ENCODE measurements at places on chromosomes 3 and 15. TPM values are rescaled to one million over a fixed set of nuclear protein-coding genes. Genes with fewer than 3 reads are reported as not detected.

DNA sequence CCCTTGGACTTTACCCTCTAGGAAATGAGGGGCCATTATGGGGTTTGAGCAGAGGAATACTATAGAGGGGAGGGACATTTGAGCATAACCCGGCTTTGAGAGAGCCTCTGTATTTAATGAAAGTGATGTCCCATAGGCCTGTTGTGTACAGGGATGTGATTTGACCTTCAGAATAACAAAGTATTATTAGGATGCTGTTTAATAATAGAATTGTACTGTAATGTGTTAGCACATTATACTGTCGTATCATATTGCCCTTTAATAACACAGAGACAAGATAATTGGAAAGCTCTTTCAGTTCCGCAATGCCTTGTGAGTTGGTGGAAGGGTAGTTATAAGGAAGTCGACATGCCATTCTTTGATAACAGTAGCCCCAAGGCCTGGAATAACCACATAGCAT lies 328.3 kb downstream of the RYR3 start:
- DNase-seq, result no peak

GRCh38 chr3:18215639-18216038 lies 209.5 kb downstream of the SATB1 start:
- no peak for DNase-seq

DNA sequence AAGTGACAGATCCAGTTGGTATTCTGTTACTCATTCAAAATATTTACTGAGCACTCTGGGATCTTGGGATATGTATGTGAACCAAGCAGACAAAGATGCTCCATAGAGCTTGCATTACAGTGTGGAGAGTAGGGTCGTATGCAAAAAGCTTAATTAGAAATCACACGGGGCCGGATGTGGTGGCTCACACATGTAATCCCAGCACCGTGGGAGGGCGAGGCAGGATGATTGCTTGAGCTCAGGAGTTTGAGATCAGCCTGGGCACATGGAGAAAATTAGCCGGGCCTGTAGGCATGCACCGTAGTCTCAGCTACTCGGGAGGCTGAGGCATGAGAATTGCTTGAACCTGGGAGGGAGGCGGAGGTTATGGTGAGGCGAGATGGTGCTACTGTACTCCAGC lies 68.7 kb upstream of the MB21D2 start:
- peak; percentile 52 for DNase-seq

GRCh38 chr15:79206940-79207339 lies 75.6 kb upstream of the ANKRD34C start:
- no peak for DNase-seq

GRCh38 chr3:164155400-164155799 lies 922.9 kb downstream of the SI start:
- DNase-seq, result no peak

GRCh38 chr15:28899061-28899738 lies 13.4 kb downstream of the APBA2 start:
- no peak for DNase-seq

- DNase-seq, result no peak
Measured at GRCh38 chr3:107627962-107628542, 105.3 kb downstream of the BBX start.

GRCh38 chr3:25604107-25604805 lies 60.5 kb downstream of the TOP2B start:
- DNase-seq, result no peak

- no peak for DNase-seq
Measured at GRCh38 chr3:96865605-96866004, 51.2 kb downstream of the EPHA6 start.

DNA sequence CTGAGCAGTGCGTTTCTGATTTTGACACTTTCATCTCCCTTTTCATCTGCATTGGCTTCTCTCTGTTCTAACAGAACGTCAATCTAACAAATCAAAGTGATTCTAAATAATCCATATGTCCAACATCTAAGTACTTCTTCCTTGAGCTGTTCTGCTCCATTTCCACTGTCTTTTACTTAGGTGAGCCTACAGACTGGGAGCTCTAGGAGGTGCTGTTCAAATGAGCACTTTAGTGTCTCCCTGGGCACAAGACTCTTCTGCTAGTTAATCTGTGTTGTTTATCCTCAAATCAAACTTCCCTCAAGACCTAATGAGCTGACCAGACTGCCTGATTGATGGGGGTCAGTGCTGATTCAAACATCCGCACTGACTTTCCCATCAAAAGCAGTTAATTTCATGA lies 408.1 kb downstream of the WDR72 start:
- DNase-seq, result no peak

GRCh38 chr3:20914310-20914709 lies 728.3 kb upstream of the SGO1 start:
- DNase-seq, result no peak

DNA sequence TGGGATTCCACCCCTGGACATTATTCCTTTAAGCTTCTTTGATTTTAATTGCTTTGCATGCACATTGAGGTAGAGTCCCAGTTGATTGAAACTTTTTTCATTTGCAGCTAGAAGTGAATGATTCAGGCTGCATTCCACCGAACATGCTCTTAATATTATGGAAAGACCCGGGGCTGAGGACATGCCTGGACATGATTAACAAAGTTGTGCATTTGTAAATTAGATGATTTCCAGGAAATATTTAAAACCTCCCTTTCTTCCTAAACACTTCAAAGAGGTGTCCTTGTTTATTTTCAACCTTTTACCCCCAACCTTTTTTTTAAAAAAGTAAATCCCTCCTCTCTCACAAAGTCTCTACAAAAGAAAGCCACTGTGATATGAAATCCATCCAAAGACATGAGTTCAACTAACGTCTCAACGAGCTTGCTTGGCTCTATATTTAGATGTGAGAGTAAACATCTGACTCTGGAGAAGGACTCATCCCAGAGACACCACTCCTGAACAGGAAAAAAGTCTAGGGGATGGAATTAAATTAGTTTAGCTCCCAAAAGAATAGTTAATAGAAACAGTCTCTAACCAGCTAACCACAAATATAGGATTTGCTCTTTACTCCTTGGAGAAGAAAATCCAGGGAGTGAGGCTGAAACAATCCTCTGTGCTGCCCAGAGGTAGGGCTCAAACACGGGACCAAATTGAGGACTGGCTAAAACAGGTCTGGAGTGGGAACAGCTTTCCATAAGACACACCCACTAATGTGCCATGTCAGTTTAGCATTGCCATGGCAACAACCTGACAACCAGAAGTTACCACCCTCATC lies 83.1 kb downstream of the XXYLT1 start:
- DNase-seq, result peak; percentile 32

DNA sequence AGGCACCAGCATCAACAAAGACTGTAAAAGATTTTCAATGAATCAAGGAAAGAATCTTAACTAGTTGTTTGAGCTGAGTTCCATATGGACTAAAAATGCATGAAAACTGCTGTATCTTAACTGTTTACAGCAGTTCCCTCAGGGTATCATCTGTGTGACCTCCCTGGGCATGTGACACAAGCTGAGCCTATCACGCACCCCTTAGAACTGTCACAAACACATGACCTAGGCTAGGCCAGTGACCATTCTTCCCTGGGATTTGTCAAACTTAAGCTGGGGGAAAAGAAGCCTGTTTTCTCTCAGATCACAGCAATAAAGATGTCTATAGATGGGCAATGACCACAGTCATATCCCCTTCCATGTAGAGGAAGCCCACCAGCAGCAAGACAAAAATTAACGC lies 35.7 kb downstream of the IGF2BP2 start:
- DNase-seq, result peak; percentile 67

- DNase-seq, result no peak
Measured at GRCh38 chr3:148214705-148215104, 483.0 kb upstream of the AGTR1 start.

DNA sequence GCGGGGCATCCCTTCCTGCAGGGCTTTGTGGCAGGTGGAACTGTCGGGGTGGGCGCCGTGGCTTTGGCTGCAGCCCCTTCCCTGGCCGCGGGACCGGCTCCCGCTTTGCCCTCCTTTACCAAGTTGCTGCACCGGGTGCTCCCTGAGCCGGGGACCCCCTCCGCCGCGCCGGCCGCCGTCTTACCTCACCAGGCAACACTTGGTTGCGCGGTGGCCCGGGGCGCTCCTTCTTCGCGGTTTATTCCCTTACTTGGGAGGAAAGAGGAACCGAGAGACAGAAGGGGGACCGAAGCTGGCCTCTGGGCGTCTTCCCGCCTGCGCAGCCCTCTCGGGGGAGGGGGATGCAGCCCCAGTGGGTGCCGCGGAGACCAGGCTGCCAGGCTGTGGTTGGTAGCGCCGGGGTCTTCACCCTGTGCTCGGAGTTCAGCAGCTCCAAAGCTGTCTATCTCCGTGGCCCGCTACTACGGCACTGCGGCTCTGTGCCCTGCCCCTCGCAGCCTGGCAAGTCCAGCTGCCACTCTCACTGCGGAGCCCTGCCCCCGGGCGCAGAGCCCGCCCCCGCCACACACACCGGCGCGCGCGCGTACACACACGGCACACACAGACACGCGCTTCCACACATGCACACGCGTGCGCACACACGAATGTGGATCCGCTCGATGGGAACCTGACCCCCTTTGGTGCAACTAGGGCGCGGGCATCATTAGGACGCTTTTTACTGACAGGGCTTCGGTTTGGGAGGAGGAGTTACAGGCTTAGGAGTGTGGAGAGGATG lies at the start of gene DGKG:
TSS of gene DGKG (minus strand) at position 473 of the 775 bp plus-strand sequence. CDS start 41,775 bp downstream, outside the sequence.
- DNase-seq, result peak; percentile 72

The EPHB1 gene
- total RNA-seq, result 2.4 TPM

The DAZL gene
- not detected for total RNA-seq

The TYRO3 gene
- total RNA-seq, result 311 TPM

The MUC4 gene
- 1.7 TPM for total RNA-seq
